Thoracic aorta (tissue), 2 donors: ENCODE measurements at places on chromosomes 12 and 14.
A peak's percentile ranks its signal among the peaks of the same experiment; 100 is the strongest.

GRCh38 chr12:112937741-112938719 lies at the start of gene OAS3:
Gene OAS3 (plus strand): TSS chr12:112938474. CDS start chr12:112938531, 57 bp downstream.
- peak within 1 kb of the TSS; percentile 59 for H3K27ac ChIP-seq
- no peaks in the 10 kb centered on the region for H3K27me3 ChIP-seq
- peak within 1 kb of the TSS; percentile 85 for H3K4me3 ChIP-seq
- DNase-seq: peak; percentile 54

GRCh38 chr14:56268039-56268438 lies 149.8 kb downstream of the PELI2 start:
- no peak overlapping the region for H3K27ac ChIP-seq
- DNase-seq: no peak
- H3K4me1 ChIP-seq: peaks cover 18% of the 10 kb centered on the region
- no peak overlapping the region for H3K4me3 ChIP-seq
- no peaks in the 10 kb centered on the region for H3K27me3 ChIP-seq

DNA sequence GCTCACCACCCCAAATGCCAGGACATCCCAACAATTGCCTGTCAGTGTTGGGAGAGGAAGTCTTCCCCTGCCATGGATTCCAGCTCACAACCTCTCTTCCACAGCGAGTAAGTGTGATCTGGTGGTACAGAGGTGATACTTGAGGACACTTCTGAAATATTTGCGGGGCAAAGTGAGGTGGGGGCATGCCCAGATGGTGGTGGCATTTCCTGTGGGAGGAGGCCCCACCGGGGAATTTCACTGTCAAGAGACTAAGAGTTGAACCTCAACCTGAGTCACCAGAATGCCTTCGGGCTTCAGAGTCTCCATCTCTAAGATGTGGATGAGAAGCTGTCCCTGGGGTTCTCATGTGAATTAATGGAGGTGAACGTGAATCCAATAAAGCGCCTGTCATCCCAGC lies 122.3 kb upstream of the RFLNA start:
- no peaks in the 10 kb centered on the region for H3K27me3 ChIP-seq
- no peaks in the 10 kb centered on the region for H3K4me1 ChIP-seq
- DNase-seq: no peak
- no peak overlapping the region for H3K27ac ChIP-seq
- no peaks in the 10 kb centered on the region for H3K36me3 ChIP-seq

DNA sequence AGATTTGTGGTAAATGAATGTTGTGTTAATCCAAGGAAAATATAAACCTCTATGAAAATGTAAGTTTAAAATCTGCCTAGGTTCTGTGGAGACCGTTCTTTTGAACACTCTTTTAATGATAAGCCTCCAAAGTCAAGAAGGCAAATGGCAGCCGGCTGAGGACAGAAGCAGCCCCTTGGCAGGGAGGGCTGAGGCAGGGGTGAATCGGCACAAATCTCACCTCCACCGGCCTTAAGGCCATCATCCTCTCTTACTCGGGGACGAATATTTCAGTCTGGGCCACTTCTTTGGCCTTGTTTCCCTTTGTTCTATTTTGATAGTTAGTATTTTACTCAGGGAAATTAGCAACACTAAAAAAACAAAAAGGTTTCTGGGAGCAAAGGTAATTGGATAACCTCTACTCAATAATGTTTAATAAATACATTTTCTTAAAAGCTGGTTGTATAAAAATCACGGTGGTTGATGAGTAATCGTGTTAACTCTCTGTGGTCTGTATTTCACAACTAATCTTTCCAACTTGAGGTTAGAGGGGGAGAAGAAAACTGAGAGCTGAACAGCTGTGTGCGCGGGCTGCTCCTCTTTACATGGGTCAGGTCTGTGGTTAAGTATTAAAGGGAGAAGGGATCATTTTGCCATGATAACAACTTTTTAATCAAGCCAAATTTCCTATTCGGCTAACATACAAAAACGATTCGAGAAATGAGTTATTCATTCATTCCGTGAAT lies 18.6 kb downstream of the LGMN start:
- H3K27ac ChIP-seq: no peak overlapping the region
- no peaks in the 10 kb centered on the region for H3K27me3 ChIP-seq
- H3K4me3 ChIP-seq: no peak overlapping the region
- DNase-seq: no peak
- peaks cover 25% of the 10 kb centered on the region for H3K4me1 ChIP-seq
- H3K36me3 ChIP-seq: peaks cover 13% of the 10 kb centered on the region

DNA sequence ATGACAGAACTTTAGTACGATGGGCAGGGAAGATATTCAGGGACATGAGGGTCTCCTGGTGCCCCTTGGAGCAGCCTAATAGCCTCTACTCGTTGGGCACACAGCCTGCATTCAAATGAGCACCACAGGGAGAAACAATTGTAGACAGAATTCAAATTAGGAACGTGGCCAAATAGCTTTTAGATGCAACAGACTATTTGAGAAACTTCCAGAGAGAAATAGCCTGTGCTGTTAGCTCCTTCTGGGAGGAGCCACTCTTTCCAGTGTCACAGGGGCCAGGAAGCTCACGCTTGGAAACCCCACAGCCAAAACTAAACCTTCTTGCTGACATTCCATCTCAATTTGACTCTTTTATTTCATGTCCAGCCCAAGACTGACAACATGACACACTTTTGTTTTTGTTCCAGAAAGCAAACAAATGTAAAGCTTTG lies 114.5 kb downstream of the RPAP3 start:
- H3K4me3 ChIP-seq: no peak overlapping the region
- no peaks in the 10 kb centered on the region for H3K27me3 ChIP-seq
- H3K4me1 ChIP-seq: no peaks in the 10 kb centered on the region
- H3K36me3 ChIP-seq: no peaks in the 10 kb centered on the region
- no peak for DNase-seq

GRCh38 chr12:92021666-92022035 lies 124.0 kb downstream of the BTG1 start:
- H3K4me1 ChIP-seq: no peaks in the 10 kb centered on the region
- no peak for DNase-seq
- H3K4me3 ChIP-seq: no peak overlapping the region
- H3K36me3 ChIP-seq: no peaks in the 10 kb centered on the region
- H3K27me3 ChIP-seq: no peaks in the 10 kb centered on the region

- no peaks in the 10 kb centered on the region for H3K36me3 ChIP-seq
- no peak overlapping the region for H3K27ac ChIP-seq
- no peaks in the 10 kb centered on the region for H3K4me1 ChIP-seq
- no peak for DNase-seq
These were observed 25.5 kb downstream of the SLC25A3 start for GRCh38 chr12:98618952-98619351.

DNA sequence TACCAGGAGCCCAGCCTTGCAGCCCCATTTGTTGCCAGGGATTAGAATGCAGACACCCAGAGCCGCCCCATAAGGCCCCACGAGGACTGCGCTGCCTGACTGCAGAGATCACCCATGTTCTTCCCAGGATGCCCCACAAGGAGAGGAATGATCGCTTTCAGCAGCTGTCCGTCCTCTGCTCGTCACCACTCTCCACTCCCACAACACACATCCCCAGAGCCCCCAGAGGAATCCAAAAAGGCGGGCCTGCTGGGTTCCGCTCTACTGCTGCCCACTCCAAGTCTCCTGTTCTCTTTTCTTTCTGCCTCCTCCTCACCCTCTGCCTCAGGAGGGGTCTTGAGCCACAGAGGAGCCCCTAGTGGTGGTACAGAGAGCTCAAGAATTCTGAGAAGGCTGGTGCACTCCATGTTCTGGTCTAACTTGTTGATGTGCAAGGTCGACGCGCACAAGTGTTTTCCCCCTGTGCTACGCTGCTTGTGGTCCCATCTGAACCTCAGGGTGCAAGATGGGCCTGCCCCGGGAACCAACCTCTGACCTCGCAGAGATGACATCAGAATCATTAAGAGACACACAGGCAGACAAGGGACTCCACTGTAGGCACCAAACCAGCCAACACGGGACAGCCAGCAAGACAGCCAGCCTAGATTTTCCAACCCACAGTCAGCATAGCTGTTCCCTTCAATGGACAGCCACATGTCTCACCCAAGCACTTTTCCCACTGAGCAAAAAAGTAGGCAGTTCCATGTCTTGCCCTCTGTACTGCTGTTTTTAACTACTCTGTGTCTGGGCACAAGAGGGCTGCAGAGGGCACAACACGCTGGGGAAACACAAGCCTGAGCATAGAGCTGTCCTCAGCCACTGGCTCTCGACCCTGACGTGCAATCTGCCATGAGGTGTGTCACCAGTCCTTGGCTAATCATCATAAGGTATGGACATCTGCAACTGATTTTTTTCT lies 29.9 kb downstream of the PXN start:
- DNase-seq: no peak
- no peaks in the 10 kb centered on the region for H3K27me3 ChIP-seq
- H3K36me3 ChIP-seq: no peaks in the 10 kb centered on the region
- H3K4me3 ChIP-seq: peak overlapping the region; percentile 50
- peak overlapping the region; percentile 96 for H3K27ac ChIP-seq
- peaks cover 66% of the 10 kb centered on the region for H3K4me1 ChIP-seq

DNA sequence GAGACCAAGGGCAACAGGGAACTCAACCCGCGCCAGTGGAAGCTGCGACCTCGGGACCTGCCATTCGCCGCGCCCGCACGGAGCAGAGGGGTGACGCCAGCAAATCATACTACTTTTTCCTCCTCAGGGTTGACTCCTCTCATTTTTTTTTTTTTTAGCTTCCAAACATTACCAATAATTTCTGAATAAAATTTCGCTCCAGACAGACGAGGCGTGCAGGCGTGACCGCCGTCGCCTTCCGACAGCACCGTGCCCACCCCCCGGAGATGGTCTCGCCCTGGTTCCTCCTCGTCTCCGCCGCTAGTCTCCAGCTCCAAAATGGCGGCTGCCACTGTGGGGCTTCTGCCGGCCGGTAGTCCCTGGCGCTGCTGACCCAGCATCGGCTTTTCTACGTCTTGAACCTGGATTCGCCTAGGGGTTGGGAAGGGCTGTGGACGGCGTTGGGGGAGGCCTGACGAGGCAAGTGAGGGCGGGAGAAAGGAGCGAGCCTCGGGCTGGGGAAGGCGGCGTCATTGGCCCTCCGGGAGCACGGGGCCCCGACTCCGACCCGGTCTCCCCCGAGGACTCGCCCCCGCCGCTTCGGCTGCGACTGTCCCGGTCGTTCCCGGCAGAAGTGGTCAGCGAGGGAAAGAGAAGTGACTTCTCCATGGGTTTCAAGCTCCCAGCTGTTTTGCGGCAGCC lies at the start of the genes CPSF2 and NDUFB1:
Gene CPSF2, plus strand, starts transcription at position 300 of the 681 bp plus-strand sequence. CDS start 9,016 bp downstream, outside the sequence.
Gene NDUFB1, minus strand, starts transcription at position 37 of the 681 bp plus-strand sequence. CDS start 4,069 bp downstream, outside the sequence.
- H3K4me3 ChIP-seq: peak within 1 kb of the TSS; percentile 92
- H3K27ac ChIP-seq: peak within 1 kb of the TSS; percentile 82
- DNase-seq: peak; percentile 31
- H3K36me3 ChIP-seq: no peaks in the 10 kb centered on the region
- H3K4me1 ChIP-seq: peaks cover 24% of the 10 kb centered on the region

GRCh38 chr14:21543521-21543960 lies 17.4 kb upstream of the SALL2 start:
- no peak overlapping the region for H3K4me3 ChIP-seq
- H3K27ac ChIP-seq: no peak overlapping the region

GRCh38 chr14:100176811-100177327 lies 17.4 kb upstream of the DEGS2 start:
- no peak overlapping the region for H3K4me3 ChIP-seq
- H3K4me1 ChIP-seq: no peaks in the 10 kb centered on the region
- H3K27ac ChIP-seq: no peak overlapping the region
- H3K36me3 ChIP-seq: no peaks in the 10 kb centered on the region

DNA sequence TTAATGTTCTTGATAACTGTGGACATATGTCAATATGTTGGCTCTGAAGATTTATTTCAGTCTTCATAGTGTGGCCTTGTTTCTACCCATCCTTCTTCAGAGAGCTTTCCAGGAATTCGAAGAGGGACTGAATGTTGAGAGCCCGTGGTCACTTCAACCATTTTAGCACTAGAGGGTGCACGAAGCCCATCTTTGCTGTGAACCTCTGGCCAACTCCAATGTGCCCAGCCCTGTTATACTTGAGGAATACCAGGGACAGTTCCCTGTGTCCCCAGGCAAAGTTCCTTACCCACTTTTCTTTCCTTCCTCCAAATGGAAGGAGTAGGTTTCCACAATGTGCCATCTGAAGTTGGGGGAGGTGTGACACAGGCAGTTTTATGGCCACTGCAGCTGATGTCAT lies 603.5 kb downstream of the RPL10L start:
- H3K4me1 ChIP-seq: no peaks in the 10 kb centered on the region
- no peaks in the 10 kb centered on the region for H3K27me3 ChIP-seq
- no peak overlapping the region for H3K4me3 ChIP-seq
- no peaks in the 10 kb centered on the region for H3K36me3 ChIP-seq
- no peak overlapping the region for H3K27ac ChIP-seq

GRCh38 chr14:53956427-53957201 lies at the start of gene BMP4:
Gene BMP4 (minus strand): TSS chr14:53956825. CDS start chr14:53952222, 4,603 bp downstream.
- H3K4me3 ChIP-seq: peak within 1 kb of the TSS; percentile 79
- DNase-seq: peak; percentile 56
- H3K27me3 ChIP-seq: no peaks in the 10 kb centered on the region

DNA sequence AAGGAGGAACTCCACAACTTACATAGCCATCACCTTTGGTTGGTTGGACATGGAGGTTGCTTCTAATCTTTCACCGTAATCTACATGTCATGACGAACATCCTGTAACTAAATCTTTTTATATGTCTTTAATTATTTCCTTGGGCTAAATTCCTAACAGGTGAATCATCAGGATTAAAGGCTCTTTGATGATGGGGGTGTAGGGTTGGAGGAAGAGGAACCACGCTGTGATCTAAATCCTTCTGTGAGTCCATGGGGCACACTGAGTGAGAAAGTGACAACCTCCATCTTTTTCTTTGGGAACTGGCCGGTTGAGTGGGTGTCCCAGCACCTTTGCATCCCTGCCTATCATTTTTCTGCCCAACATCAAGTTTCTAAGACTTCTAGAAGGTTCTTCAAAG lies 31.1 kb upstream of the MAP1LC3B2 start:
- H3K4me1 ChIP-seq: peaks cover 46% of the 10 kb centered on the region
- H3K36me3 ChIP-seq: no peaks in the 10 kb centered on the region
- no peak for DNase-seq
- no peaks in the 10 kb centered on the region for H3K27me3 ChIP-seq

- no peak overlapping the region for H3K27ac ChIP-seq
- H3K4me3 ChIP-seq: no peak overlapping the region
- no peaks in the 10 kb centered on the region for H3K27me3 ChIP-seq
These were observed 110.6 kb upstream of the AMIGO2 start for GRCh38 chr12:47190271-47190750.
